ENCODE measurements at places on chromosomes 6 and 20.

DNA sequence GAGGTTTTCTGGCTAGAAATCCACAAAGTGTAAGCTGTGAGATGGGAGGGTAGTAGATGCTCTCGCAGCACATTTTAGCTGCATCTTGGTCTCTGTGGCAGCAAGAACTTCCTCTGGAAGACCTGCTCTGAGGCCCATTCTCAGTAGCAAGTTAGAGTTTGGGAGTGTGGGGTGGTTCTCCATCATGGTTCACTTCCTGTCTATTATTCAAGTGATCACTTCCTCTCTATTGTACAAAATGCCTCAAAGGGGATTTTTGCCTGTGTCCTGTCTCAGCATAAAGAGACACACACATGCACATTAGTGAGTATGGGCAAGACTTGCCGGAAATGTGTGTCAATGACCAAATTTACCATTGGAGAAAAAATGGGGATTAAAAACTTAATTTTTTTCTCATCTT is 42.5 kb downstream of the LYRM2 start:
- no peak for DNase-seq

DNA sequence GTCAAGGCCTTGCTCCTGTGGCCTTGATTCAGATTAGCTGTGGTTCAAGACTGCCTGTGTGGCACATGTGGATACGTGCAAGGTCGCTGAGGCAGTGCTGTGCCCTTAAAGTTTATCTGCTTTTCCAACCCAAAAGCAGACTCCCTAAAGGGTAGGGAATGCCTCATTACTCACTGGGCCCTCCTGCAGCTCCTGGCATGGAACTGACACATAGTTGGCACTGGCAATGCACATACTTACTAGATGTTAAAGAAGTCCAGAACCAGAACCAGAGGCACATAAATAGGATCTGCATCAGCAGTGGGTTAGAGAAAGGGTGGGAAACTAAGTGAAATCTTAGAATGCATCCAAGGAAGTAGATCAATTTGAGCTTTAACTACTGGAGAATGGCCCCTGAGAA is 90.6 kb upstream of the MLN start:
- DNase-seq, result peak; percentile 39

DNA sequence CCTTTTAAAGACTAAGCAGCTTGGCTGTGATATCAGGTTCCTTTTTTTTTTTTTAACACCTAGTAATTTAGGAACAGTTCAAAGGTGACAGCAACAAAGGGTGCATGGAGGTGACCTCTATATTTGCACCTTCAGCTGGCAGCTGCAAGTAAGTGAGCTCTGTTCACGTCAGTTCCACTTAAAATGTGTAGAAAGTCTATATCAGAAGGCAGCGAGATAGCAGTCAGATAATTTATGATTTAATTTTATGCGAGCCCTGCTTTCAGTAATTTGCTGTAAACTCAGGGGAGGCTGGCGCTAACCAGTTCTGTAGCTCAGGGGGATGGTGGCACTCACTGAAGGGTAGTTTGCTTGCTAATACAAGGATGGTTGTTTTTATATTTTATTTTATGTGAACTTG is 602.8 kb upstream of the MMS22L start:
- DNase-seq, result no peak

DNA sequence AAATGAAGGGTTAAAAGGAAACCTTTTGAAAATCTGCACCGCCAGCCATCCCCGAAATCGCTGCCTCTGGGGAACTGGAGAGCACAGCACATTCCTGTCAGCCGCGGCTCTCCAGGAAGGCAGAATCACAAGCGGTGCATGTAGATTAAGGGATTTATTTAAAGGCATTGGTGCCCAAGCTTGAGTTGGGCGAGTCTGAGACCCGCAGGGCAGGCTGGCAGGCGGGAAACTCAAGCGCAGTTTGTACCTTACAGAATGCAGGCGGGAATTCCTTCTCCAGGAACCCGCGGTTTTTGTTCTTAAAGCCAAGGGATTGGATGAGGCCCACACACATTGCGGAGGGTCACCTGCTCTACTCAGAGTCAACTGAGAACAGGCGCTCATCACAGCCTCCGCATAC is 10.8 kb downstream of the GPR31 start:
- DNase-seq, result no peak

- no peak for DNase-seq
Measured at GRCh38 chr20:18837718-18838117, 24.1 kb downstream of the SCP2D1 start.

- no peak for DNase-seq
Measured at GRCh38 chr20:16245879-16246278, 327.4 kb downstream of the KIF16B start.

DNA sequence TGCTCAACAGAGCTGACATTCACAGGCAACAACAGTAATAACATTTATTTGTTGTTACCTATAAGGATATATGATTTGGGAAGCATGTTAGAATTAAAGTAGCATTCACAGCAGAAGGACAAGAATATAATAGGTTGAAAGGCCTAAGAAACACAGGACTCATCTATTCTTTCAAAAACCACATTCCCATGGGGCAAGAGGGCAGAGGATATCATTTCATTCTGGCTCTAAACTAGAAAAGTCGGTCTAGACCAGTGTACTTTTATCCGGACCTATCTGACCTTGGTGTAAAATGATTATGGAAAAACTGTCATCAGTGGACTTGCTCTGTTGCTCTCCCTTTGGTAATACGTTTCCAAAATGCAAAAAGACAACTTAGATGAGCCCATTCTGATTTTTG is 914.7 kb upstream of the CITED2 start:
- DNase-seq, result no peak

- DNase-seq, result peak; percentile 67
Measured at GRCh38 chr20:64010711-64011237, 25.2 kb upstream of the C20orf204 start.

GRCh38 chr20:53677447-53678314 is 84.0 kb upstream of the ZNF217 start:
- DNase-seq, result no peak

DNA sequence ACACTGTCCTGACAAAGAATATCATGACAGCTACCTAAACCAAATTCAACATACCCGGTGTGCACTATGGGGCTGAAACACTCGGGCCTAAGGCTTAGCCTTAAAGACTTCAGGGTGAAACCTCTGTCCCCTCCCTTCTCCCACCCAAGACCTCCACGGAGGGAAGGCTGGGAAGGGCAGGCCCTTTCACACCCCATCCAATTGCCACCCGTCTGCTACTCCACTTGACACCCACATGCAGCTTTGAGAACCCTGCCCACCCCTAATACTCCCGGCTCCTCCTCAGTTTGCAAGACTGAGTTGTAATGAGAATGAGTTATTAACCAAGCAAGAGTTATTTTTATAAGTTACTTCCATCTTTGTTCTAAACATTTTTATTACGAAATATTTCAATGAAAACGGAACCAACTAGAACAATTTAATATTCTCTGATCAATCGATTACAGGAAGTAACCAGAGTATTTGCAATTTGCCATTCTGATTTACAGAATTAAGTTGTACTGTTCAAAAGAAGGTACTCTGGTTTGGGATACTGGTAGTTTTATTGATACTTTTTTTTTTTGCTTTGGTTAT is 3.7 kb downstream of the TAF4 start:
- DNase-seq, result no peak

- DNase-seq, result no peak
Measured at GRCh38 chr20:8601542-8601912, 467.4 kb upstream of the PLCB4 start.

GRCh38 chr6:39128832-39129231 is 13.8 kb upstream of the SAYSD1 start:
- DNase-seq, result no peak

DNA sequence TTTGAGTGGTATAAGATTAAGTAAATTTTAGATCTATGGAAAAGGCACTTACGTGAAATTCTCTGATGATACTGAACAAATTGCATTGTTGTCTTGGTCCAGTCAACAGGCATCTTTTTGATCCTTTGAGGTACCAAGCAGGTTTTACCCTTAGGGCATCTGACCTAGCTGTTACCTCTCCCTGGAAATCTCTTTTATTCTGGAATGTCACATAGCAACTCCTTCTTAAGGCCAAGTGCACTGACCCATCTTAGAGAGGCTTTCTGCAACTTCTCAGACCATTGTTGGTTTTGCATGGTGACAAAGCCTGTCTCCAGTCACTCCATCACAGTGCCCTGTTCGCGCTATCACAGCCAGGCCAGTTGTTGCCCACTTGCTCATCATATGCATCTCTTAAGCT is 42.0 kb downstream of the TPD52L1 start:
- no peak for DNase-seq

- DNase-seq, result no peak
Measured at GRCh38 chr20:62367136-62367632, at the start of gene LAMA5. Gene LAMA5 (minus strand): TSS chr20:62367312. CDS start chr20:62367245, 67 bp downstream.

DNA sequence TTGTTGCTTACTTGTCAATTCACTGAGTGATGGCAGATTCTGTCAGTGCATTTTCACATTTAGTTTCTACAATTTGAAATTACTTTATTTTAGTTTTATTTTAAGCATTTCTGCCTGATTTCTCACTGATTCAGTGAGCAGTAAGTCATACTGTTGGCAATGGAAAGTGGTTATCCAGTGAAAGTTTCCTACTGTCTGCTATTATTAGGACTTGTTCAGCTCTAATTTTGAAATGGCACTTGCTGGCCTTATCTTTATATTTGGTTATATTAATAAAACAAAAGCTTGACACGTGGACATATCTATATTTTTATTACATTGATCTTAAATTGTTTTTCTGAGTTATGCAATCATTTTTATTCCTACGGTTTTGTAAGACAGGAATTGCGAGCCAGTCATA is 871.8 kb upstream of the SLC35B3 start:
- no peak for DNase-seq

DNA sequence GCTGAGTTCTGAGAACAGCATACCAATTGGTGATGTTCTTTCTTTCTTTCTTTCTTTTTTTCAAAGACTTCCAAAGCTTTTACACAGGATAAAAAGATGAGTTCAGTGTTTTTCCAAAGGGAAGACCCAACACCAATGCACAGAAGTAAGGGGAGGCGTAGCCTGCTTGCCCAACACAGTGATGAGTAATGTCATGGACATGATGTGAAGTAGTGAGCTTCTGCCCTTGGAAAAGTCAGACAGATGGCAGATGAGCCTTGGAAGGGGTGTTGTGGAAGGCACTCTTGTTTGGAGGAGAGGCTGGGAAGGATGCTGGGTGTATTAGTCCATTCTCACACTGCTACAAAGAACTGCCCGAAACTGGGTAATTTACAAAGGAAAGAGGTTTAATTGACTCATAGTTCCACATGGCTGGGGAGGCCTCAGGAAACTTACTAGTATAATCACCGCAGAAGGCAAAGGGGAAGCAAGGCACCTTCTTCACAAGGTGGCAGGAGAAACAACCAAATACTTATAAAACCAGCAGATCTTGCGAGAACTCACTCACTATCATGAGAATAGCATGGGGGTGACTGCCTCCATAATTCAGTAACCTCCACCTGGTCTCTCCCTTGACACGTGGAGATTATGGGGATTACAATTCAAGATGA is 12.6 kb downstream of the LRP11 start:
- peak; percentile 31 for DNase-seq

- DNase-seq, result no peak
Measured at GRCh38 chr6:153145591-153145990, 14.5 kb upstream of the RGS17 start.

- no peak for DNase-seq
Measured at GRCh38 chr20:41352666-41353065, 12.0 kb downstream of the LPIN3 start.

DNA sequence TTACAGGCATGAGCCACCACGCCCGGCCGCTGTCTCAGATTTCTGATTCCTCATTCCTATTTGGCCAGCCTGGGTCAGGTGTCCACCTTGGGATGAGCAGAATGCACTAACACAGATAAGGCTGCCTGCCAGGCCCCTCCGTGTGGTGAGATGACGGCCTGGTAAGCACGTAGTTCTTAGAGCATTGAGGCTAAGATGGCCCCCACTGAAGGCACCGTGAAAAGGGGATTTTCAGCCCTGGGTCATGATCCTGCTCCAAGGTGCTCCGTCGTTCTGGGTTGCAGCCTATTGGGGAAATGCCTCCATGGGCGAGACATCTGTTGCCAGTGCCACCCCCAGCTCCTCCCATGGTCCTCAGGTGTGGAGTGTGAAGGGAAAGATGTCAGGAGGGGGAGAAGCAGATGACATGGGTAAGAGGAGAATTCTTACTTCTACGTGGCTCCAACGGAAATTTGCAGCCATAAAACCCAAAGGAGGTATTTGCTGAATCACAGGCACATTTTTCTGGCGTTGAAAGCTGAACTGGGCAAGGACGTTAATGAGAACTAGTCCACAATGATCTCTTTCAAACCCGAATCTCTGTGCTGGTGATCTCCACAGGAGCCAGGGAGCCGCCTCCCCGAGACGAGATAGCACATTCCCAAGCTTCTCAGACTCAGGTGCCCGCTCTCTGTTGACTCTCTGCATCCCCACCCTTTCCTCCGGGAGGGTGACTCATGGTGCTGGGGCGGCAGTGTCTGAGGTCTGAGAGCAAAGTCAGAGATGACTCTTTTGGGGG is 34.0 kb upstream of the BMP6 start:
- DNase-seq, result no peak

- DNase-seq, result no peak
Measured at GRCh38 chr6:32132110-32132509, 2.0 kb upstream of the FKBPL start.

GRCh38 chr6:159052720-159053119 is 7.9 kb upstream of the TAGAP start:
- no peak for DNase-seq

GRCh38 chr6:4020822-4021132 is 58.2 kb downstream of the FAM217A start:
- DNase-seq, result no peak

- no peak for DNase-seq
Measured at GRCh38 chr6:120764312-120764711, 570.0 kb downstream of the TBC1D32 start.

DNA sequence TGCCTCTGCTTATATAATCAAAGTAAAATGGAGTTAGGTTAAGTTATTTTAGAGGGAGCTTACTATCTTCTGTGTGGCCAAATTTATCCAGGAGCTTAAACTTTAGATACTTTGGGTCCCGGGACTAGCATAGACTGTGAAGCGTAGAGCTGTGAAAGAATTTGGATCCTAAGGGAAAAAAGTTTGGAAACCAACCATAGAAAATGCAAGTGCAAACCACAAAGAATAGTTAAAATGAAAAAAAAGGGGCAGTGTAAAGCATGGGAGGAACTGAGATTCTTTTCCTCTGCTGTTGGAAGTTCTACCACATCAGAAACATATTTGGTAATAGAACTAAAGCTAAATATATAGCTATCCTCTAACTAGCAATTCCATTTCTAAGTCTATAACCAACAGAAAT is 232.2 kb upstream of the FLRT3 start:
- no peak for DNase-seq

- DNase-seq, result no peak
Measured at GRCh38 chr6:53803081-53803860, 8.5 kb downstream of the LRRC1 start.

DNA sequence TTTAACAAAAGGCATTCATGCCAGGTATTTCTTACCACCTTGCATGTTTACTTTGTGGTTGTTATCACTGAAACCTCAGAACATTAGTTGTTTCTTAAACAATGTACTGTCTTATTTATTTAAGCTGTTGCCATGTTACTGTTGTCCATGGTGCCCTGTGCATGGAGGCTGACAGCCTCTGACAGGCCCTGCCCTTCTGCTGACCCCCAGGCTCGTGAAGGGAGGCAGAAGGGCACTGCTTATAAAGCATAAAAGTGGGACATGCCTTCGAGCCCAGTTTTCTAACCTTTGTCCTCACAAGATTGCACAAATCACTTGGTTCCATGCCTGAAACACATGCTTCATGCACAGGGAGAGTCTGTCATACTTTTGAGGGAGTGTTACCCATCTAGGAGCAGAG is 46.7 kb upstream of the CLIC5 start:
- no peak for DNase-seq

GRCh38 chr20:6504826-6505225 is 262.7 kb upstream of the BMP2 start:
- no peak for DNase-seq

- no peak for DNase-seq
Measured at GRCh38 chr6:113383701-113384100, 473.4 kb upstream of the MARCKS start.
